Placental epithelial cell (primary cell): ENCODE measurements at places on chromosomes 13 and 19. TPM values are rescaled to one million over a fixed set of nuclear protein-coding genes. Genes with fewer than 3 reads are reported as not detected.

LGI4 gene
- 0.22 and 1.2 TPM in 2 replicates for total RNA-seq

FCGBP gene
- total RNA-seq = 0.22 and 0.79 TPM in 2 replicates

LIM2 gene
- not detected in 2 replicates for total RNA-seq

ZNF628 gene
- total RNA-seq = 2.0 and 2.8 TPM in 2 replicates

ADGRL1 gene
- total RNA-seq = 4.0 and 7.5 TPM in 2 replicates

KLF1 gene
- not detected in 2 replicates for total RNA-seq

ZNF724 gene
- 7.3 and 8.2 TPM in 2 replicates for total RNA-seq

HSD17B14 gene
- 3.8 and 20.4 TPM in 2 replicates for total RNA-seq

POP4 gene
- 42.0 and 62.1 TPM in 2 replicates for total RNA-seq

PCDH17 gene
- total RNA-seq = under 0.01 and 0.43 TPM in 2 replicates

CILP2 gene
- total RNA-seq = 0.33 and 1.2 TPM in 2 replicates

ZNF729 gene
- total RNA-seq = under 0.01 TPM in 1 of 2 replicates, not detected in the other

CGB8 gene
- total RNA-seq = 0.39 and 2.3 TPM in 2 replicates

KCTD12 gene
- total RNA-seq = 13.3 and 22.1 TPM in 2 replicates

SLC10A2 gene
- not detected in 2 replicates for total RNA-seq

CEACAM6 gene
- total RNA-seq = not detected in 2 replicates

SCEL gene
- 103 and 153 TPM in 2 replicates for total RNA-seq

PEAK3 gene
- under 0.01 TPM in 1 of 2 replicates, not detected in the other for total RNA-seq

TGFBR3L gene
- 0.98 and 1.2 TPM in 2 replicates for total RNA-seq

ZFP30 gene
- 25.9 and 28.0 TPM in 2 replicates for total RNA-seq

IGSF23 gene
- total RNA-seq = not detected in 2 replicates

PSG11 gene
- 0.22 TPM in 1 of 2 replicates, not detected in the other for total RNA-seq

PDX1 gene
- total RNA-seq = not detected in 2 replicates

FGF22 gene
- 0.33 and 0.39 TPM in 2 replicates for total RNA-seq

CYP4F8 gene
- total RNA-seq = not detected in 2 replicates

TMPRSS9 gene
- not detected in 2 replicates for total RNA-seq

PABPC3 gene
- under 0.01 and 0.22 TPM in 2 replicates for total RNA-seq

AMH gene
- 1.5 and 2.0 TPM in 2 replicates for total RNA-seq

CGB5 gene
- 0.39 TPM in 1 of 2 replicates, not detected in the other for total RNA-seq

CRB3 gene
- total RNA-seq = 0.39 and 0.65 TPM in 2 replicates

MED4 gene
- 18.3 and 26.7 TPM in 2 replicates for total RNA-seq

PSG7 gene
- total RNA-seq = 0.76 TPM in 1 of 2 replicates, not detected in the other
